ENCODE measurements at places on chromosomes 1 and 21. TPM values are rescaled to one million over a fixed set of nuclear protein-coding genes. Genes with fewer than 3 reads are reported as not detected.
A peak's percentile ranks its signal among the peaks of the same experiment; 100 is the strongest.

The RIPK4 gene
- total RNA-seq = 1.3 TPM

GRCh38 chr1:11720525-11720924 is 15.4 kb upstream of the AGTRAP start:
- DNase-seq = no peak

GRCh38 chr1:43387976-43388599 is 1.5 kb downstream of the MED8 start:
- no peak for DNase-seq

DNA sequence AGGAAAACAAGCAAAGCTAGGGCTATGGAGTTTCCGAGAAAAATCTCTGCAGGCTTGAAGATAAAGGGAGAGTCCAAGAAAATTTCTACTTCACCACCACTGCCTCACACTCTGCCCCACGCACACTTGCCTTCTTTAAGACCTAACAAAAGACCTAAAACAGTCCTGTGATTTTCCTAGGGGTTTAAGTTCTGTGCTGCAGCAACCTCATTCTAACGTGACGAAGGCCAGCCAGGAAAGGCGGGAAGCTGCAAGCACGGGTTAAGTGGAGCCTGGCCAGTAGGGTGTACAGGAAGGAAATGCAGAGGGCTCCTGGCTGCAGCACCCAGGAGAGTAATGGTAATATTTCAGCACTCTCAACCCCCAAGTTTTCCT is 1.5 kb downstream of the SPATA6 start:
- peak; percentile 42 for DNase-seq

- no peak for DNase-seq
Measured at GRCh38 chr1:227844320-227845146, 29.1 kb downstream of the PRSS38 start.

DNA sequence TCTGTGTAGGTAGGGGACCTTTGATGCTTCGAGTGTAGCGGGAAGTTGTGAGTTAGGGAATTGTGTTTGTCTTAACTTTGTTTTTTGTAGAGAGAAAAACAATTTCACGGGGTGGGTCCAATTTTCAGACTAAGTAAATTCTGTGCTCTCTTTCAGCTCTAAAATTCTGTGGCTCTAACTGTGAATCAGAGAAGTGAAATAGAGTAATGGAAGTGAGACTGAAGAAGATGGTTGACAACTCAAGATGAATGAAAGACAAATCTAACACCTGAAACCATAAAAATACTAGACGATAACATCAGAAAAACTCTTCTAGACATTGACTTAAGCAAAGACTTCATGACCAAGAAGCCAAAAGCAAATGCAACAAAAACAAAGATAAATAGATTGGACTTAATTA is 4.4 kb upstream of the FMO1 start:
- DNase-seq = no peak

DNA sequence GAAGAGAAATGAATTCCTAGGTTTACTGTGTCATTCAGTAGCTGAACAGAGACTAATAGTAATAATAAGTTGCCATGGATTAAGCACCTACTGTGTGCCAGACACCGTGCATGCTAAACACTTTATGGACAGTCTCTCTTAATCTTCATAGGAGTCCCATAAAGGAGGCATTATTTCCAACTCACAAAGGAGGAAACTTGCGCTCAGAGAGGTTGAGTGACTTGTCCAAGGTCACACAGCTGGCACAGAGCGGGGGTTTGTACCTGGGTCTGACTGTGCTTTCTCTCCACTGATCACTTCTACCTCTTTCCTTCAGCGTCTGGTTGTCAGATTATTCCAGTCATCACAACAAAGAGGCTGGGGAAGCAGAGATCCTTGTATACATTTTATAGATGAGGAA is 91.3 kb downstream of the KIRREL1 start:
- DNase-seq = no peak

The KRTAP12-4 gene
- not detected for total RNA-seq

DNA sequence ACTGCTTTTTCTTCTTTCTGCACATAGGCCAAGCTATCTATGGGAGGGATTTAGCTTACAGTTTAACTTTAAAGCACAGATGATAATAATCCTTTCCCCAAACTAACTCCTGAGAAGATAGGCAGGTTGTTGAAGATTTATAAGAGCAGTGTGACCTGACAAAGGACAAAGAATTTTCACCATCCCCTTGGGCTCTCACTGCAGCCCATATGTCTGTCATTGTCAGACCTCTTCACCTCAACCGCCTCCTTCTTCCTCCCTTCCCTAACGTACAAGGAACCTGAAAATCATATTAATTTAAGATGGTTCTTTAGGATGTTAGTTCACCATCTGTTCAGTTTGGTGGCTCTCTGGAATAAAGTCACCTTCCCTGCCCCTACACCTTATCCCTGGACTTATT is 5.0 kb downstream of the RNU1-2 start:
- DNase-seq = no peak

The EDN2 gene
- total RNA-seq = not detected

DNA sequence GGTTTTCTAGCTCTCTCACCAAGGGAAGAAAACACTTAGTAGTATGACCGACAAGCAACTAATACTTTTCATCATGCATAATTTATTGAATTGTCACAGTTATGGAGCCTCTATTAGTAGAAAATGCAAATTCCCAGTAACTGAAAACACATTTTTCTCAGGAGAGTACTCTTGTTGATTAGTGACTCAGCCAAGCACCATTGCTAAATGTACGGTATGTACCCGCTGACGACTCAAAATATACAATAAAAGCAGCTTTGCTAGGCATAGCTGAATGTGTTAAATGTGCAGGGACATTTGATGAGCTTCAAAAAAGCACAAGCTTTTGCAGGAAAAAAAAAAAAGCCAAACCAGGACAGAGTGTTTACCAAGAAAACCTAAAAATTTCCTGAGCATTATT is 63.9 kb downstream of the WDR64 start:
- DNase-seq = no peak

All from neural progenitor cell (in vitro differentiated cells).